ENCODE measurements at places on chromosomes 1 and 21. TPM values are rescaled to one million over a fixed set of nuclear protein-coding genes. Genes with fewer than 3 reads are reported as not detected.

EDN2 gene
- total RNA-seq, result 0.22 TPM

S100A7 gene
- total RNA-seq, result not detected

LRRC39 gene
- total RNA-seq, result 0.37 TPM

SLC37A1 gene
- 34.8 TPM for total RNA-seq

MYOG gene
- not detected for total RNA-seq

TMEM200B gene
- total RNA-seq, result 12.6 TPM

HUNK gene
- total RNA-seq, result 5.7 TPM

S100A7A gene
- total RNA-seq, result not detected

G0S2 gene
- 0.26 TPM for total RNA-seq

ADGRB2 gene
- 10.7 TPM for total RNA-seq

PTCH2 gene
- total RNA-seq, result 0.83 TPM

SYT6 gene
- total RNA-seq, result 77.2 TPM

S100A16 gene
- 8.0 TPM for total RNA-seq

SOX13 gene
- total RNA-seq, result 120 TPM

DISP3 gene
- total RNA-seq, result 3.5 TPM

CCDC17 gene
- total RNA-seq, result 1.9 TPM

HFM1 gene
- 2.1 TPM for total RNA-seq

Data from H9 (cell line).